ENCODE measurements at places on chromosomes 7 and 10.

GRCh38 chr7:134300988-134301387 is 15.7 kb downstream of the SLC35B4 start:
- no peak for DNase-seq

DNA sequence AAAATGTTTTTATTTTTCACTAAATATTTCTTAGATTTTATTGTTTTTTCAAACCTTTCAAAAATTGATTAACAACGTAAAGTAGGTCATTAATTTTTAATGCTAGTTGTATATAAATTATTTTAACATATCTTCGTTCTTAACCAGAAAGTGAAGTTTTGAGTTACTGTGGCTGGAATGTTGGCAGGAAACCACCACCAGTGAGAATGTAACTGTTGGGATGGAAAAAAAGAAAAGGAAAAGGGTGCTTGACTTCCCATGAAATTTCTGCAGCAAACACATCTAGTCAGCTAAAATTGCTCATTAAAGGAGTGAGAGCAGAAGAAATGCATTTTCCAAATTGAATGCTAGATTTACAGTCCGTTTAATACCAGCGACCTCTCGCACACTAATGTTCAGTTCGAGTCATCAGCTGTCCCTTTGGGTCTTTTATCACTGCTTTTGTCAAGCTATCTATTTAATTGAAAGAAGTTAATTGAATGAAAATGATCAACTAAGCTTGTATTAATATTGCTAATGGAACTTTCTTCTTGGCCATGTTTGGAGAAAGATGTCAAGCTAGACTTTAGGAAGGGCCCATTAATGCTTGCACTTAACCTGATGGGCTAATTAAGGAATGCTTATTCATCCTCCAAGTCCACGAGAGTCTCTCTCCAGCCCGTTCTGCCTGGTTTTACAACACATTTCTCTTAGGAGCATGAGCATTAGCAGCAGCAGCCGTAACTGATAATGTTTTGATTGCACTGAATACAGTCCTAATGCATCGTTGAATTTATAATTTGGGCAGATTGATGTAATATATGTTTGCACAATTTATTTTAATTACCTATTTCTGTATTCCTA is 70.1 kb downstream of the UBE3C start:
- no peak for DNase-seq

- DNase-seq = no peak
These were observed 573.2 kb downstream of the GLRX3 start for GRCh38 chr10:130709415-130709814.

GRCh38 chr10:1316809-1317143 is 260.6 kb downstream of the WDR37 start:
- DNase-seq = no peak

DNA sequence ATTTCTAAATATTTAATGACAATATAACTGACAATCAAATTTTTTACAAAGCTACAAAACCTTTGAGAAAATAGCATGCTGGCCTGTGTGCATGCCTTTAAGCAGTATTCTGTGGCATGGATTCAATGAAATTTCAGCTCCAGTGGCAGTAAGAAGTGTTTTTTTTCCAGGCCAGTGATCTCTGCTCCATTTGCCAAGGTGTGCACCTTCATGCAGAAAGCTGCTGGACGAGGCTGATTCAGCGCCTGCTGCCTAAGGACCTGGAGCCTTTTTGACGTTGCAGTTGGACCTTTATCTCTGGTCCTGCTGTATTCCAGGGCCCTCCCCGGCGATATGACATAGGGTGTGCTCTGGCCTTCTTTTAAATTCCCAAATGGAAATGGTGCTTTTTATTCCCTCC is 26.6 kb downstream of the VWC2 start:
- no peak for DNase-seq

GRCh38 chr10:24617771-24618396 is 105.8 kb downstream of the ARHGAP21 start:
- DNase-seq = peak; percentile 24

DNA sequence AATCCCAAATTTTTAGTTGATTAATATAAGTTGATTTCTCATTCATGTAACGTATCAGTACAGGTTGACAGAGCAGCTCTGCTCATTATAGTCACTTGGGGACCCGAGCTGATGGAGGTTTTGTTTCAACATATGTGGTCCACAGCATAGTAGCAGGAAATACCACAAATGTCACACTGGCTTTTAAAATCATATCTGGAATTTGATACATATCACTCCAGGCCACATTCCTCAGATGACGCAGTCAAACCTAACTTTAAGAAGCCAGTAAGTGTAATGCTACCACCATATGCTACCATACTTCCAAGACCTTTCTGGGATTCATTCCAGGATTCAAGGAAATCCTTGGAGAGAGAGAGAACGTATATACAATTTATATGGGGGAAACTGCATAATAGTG is 156.3 kb downstream of the PHF14 start:
- no peak for DNase-seq

- no peak for DNase-seq
These were observed 74.7 kb downstream of the TMEM168 start for GRCh38 chr7:112715525-112715924.

- DNase-seq = no peak
These were observed 30.4 kb upstream of the DGKI start for GRCh38 chr7:137877027-137877675.

DNA sequence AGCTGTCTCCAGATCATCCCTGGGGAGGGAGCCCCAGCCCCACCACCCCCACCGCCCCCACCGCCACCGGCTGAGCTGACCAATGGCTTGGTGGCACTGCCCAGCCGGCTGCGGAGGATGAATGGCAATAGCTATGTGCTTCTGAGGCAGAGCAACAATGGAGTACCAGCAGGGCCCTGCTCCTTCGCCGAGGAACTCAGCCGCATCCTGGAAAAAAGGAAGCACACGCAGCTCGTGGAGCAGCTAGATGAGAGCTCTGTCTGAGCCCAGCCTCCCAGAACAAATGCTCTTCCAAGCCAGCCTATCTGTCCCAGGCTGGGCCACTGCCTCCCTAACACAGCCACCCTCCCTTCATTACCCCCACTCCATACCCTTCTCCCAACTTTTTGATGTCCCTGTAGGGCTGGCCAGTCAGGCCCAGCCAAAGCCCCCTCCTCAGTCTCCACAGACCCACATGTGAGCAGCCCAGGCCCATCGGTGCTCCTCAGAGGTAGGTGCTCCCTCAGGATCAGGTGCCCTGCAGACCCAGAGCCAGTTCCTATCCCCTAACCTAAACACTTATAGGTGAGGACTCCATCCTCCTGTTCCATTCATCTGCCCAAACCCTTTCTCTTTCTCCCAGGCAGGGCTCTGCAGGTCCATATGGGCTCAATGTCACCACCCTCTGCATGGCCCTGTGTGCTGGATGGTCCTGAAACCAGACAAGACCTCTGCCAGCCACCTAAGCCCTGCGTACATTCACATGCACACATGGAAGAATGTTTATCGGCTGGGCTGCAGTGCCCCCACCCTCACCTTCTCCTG is 3.2 kb downstream of the MRPL43 start:
- no peak for DNase-seq

- DNase-seq = no peak
These were observed 9.4 kb downstream of the ING3 start for GRCh38 chr7:120959929-120960484.

DNA sequence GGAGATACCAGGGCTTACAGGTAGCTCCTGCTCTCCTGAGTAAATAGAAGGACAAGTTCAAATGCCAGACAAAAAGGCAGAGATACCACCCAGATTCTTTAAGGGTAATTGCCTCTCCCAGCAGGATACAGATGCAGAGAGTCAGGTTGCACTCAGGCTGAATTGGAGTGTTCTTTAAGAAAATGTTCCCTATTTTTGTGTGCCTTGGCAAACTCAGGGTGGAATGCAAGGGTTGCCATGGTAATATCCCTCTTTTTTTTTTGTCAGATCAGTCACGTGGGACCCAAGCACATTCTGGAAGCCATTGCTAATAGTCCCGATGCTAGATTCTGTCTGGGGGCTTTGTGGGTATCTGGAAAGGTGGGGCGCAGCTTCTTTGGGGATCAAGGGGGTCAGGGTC is 628.0 kb downstream of the CALN1 start:
- DNase-seq = no peak

- no peak for DNase-seq
These were observed 510.2 kb upstream of the KLF6 start for GRCh38 chr10:4294996-4295792.

DNA sequence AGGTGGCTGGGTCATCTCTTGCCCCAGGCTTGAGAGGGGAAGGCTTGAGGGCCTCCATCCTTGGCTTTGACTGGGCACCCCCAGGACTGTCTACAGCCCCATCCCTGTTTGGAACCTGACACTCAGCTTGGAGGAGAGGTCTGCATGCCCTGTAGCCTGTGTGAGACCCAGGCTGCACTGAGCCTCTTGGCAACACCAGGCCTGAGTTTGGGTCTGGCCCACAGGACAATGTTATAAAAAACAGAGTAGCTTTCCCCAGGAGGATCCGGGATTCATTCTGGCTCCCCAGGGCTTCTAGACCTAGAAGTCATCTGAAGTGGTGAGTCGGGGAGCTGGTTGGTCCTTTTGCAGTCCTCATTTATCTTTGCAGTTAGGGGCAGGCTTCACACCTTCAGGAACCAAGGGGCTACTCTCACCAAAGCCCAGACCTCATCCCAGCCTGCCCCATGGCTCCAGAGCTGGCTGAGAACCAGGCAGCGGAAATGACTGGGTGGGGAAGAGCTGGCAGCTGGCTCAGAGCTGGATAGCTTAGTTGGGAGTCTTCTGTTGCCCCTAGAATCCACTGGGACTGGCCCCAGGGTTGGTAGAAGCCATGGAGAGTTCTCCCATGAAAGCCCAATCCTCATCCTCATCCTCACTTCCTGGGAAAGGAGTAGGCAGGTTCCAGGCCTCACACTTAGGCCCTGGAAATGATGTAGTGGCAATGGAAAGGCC is 68.8 kb downstream of the ADCYAP1R1 start:
- DNase-seq = no peak

DNA sequence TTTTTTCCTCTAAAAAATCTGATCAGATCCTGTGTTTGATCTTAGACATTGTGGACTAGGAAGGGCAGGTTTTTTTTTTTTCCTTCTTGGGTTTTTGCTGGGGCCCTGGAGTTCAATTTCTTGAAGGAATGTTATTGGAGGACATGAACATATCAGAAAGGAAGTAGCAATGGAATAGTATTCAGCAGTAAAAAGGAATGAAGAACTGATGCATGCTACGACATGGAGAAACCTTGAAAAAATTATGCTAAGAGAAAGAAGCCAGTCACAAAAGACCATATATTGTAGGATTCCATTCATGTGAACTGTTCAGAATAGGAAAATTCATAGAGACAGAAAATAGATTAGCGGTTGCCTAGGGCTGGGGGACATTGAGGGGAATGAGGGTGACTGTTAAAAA is 34.0 kb downstream of the FGF8 start:
- DNase-seq = no peak

DNA sequence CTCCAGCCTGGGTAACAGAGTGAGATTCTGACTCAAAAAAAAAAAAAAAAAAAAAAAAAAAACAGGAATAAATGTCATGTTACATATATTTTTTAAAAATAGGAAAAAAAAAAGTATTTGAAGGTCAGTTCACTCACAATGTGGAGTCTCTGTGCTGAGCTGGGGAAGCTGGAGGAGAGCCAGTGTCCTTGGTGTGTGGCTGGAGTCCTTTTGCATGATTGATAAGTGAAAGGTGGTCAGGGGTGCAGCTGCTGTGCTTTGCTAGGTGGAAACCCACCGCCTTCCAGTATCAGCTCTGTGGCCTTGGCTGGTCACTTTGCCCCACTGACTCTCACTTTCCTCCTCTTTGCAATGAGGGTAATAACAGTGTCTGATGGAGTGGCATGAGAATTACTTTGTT is 101.9 kb downstream of the VWC2 start:
- no peak for DNase-seq

DNA sequence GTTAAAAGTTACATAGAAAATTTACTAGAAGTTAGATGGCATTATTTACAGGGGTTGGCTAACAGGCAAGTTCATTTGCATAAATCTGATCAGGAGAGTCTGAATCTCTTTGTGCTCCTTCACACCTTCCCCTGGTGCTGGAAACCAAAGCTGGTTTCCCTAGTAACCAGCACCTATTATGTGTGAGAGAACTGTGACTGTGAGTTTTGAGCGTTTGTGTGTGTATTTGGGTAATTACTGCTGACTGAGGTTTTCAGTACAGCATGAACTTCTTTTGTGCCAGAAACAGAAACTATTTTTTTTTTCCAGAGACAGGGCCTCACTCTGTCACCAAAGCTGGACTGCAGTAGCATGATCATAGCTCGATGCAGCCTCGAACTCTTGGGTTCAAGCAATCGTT is 10.3 kb upstream of the IFIT1B start:
- DNase-seq = no peak

GRCh38 chr7:20290505-20291111 is 40.1 kb upstream of the ITGB8 start:
- no peak for DNase-seq

- no peak for DNase-seq
These were observed 513.4 kb upstream of the GHITM start for GRCh38 chr10:83625831-83626360.

DNA sequence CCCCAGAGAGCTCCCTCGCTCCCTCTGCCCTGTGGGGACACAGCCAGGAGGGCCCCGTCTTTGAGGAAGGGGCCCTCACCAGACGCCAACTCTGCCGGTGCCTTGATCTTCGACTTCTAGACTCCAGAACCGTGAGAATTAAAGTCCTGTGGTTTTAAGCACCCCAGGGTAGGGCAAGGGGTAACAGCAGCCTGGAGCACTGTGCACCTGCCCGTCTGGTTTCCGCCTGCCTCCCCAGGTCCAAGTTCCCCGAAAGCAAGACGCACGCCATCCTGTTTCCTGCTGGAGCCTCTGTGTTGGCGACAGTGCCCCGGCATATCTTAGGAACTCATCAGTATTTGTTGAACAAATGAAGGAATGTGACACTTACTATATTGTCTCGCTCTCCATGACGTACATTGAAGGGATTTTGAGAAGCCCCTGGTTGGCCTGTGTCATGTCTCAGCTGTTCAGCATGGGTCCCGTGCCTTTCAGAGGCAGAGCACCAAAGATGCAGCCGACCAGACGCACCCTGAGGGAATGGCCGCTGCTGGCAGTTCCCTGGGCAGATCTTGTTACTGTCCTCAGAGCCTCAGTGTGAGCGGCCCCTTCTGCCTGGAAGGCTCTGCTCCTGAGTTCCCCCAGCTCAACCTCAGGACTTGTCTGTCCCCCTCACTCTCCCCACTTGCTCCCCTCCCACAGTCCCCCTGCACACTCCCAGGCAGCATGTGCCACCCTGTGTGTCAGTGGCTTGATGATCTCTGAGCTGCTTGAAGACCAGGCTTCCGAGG is 226.2 kb downstream of the TCERG1L start:
- DNase-seq = no peak

DNA sequence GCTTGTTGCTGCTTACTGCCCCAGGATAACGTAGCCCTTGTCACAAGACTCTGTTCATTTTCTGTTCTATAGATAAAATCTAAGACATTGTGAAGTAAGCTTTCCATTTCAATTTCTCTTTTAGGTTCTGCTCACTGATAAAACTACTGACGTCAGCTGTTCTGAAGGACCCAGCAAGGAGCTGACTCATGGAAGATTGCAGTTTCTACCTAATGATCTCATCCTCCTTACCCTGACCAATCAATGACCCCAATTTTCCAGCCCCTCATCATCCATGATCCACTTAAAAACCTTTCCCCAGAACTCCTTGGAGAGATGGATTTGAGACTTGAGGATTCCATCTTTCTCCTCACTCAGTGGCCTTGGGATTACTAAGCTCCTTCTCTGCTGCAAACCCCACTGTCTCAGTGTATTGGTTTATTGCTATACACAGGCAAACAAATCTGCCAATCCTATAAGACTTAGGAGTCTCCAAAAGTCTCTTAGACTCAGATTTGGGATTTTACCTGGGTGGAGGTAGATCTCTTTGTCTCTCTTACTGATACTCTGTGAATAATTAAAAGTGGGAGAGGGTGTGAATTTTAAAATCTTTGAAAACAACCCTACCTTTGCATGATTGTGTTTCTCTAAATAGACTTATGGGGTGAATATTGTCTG is 109.2 kb upstream of the TRIM24 start:
- DNase-seq = no peak

- DNase-seq = no peak
These were observed 305.9 kb downstream of the FGFR2 start for GRCh38 chr10:121292321-121292720.
